ENCODE measurements at places on chromosomes 4 and X. TPM values are rescaled to one million over a fixed set of nuclear protein-coding genes. Genes with fewer than 3 reads are reported as not detected.

Gene SLIT2
- total RNA-seq, result 84.7 TPM

Gene MAGEB10
- not detected for total RNA-seq

Gene GYPA
- 27.3 TPM for total RNA-seq

Gene TMEM47
- total RNA-seq, result 38.5 TPM

Gene EDA
- 15.2 TPM for total RNA-seq

Gene NIPAL1
- total RNA-seq, result 1.9 TPM

Gene RAB39B
- 21.7 TPM for total RNA-seq

Gene MOSPD2
- total RNA-seq, result 15.8 TPM

Gene VCX3A
- not detected for total RNA-seq

Gene RTL3
- total RNA-seq, result 0.10 TPM

Gene POU3F4
- 2.9 TPM for total RNA-seq

Gene NPY2R
- total RNA-seq, result 3.3 TPM

Gene KCNIP4
- total RNA-seq, result 74.2 TPM

Gene LUZP4
- total RNA-seq, result not detected

Gene CC2D2A
- total RNA-seq, result 25.6 TPM

Gene PLAC8
- total RNA-seq, result 1.1 TPM

Gene UGT8
- 319 TPM for total RNA-seq

Gene AKAP14
- total RNA-seq, result 0.99 TPM

Gene IL15
- total RNA-seq, result 3.1 TPM

Gene ATG4A
- 10.9 TPM for total RNA-seq

Gene HPF1
- total RNA-seq, result 31.4 TPM

Gene HEPH
- total RNA-seq, result 31.7 TPM

Gene FRAS1
- total RNA-seq, result 24.0 TPM

Gene F8A3
- 0.88 TPM for total RNA-seq

Gene SH2D1A
- total RNA-seq, result 0.59 TPM

Gene HSD17B13
- 1.5 TPM for total RNA-seq

Gene CHIC1
- 34.9 TPM for total RNA-seq

Gene CLDN22
- total RNA-seq, result 0.06 TPM

Gene CT45A2
- not detected for total RNA-seq

Gene COL25A1
- 33.6 TPM for total RNA-seq

Gene MID1IP1
- 65.6 TPM for total RNA-seq

Gene CLDN34
- total RNA-seq, result 0.33 TPM

Gene FNIP2
- total RNA-seq, result 31.7 TPM

Gene OGT
- total RNA-seq, result 187 TPM

Gene USP27X
- 7.3 TPM for total RNA-seq

Gene GRPR
- 0.55 TPM for total RNA-seq

Gene DYNLT3
- total RNA-seq, result 36.6 TPM

Gene NDNF
- 130 TPM for total RNA-seq

Gene CLGN
- 6.6 TPM for total RNA-seq

Gene KLHL4
- total RNA-seq, result 13.5 TPM

Gene ADH7
- total RNA-seq, result not detected

Gene SHROOM2
- total RNA-seq, result 27.4 TPM

Gene RASGEF1B
- total RNA-seq, result 78.6 TPM

Gene ASMT
- total RNA-seq, result 0.30 TPM

Gene MTMR8
- 4.5 TPM for total RNA-seq

Gene SOX3
- 2.3 TPM for total RNA-seq

Gene KIF4A
- total RNA-seq, result 8.8 TPM

Gene NUDT10
- 13.4 TPM for total RNA-seq

Gene RAB9B
- 11.2 TPM for total RNA-seq

Gene PCDH18
- 68.1 TPM for total RNA-seq

Gene NEUROG2
- 1.0 TPM for total RNA-seq

Gene DUSP9
- 0.55 TPM for total RNA-seq
